ENCODE measurements at places on chromosomes 16 and 17.
A peak's percentile ranks its signal among the peaks of the same experiment; 100 is the strongest.

GRCh38 chr16:17724242-17724898, 253.6 kb upstream of the XYLT1 start:
- no peak for DNase-seq

DNA sequence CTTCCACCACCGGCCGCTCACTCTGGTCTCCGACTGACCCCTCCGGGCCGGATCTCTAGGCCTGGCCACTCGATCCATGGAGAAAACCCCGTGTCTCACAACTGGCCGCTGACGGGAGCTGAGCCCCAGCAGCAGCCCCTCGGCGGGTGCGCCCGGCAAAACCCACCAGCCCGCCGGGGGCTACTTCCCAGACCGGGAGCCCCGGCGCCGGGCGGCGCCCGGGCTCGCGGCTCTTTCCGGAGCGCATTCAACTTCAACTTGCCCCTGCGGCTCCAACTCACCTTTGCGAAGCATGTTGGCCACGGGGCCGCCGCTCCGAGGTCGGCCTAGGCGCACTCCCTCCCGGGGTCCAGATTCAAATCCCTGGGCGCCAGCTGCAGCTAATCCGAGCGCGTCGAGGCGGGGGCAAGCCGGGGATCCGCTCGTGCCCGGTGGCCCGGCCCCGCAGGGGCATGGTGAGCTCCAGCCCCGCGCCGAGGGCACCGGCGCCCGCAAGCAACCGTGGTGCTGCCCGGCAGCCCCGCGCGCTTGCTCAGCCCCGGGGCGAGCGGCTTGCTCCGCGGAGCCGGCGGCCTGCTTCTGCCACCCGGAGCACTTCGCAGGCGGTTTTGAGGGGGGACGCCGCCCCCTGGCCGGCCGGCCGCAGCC, 438 bp downstream of the RTN4RL1 start:
- peak; percentile 10 for DNase-seq

DNA sequence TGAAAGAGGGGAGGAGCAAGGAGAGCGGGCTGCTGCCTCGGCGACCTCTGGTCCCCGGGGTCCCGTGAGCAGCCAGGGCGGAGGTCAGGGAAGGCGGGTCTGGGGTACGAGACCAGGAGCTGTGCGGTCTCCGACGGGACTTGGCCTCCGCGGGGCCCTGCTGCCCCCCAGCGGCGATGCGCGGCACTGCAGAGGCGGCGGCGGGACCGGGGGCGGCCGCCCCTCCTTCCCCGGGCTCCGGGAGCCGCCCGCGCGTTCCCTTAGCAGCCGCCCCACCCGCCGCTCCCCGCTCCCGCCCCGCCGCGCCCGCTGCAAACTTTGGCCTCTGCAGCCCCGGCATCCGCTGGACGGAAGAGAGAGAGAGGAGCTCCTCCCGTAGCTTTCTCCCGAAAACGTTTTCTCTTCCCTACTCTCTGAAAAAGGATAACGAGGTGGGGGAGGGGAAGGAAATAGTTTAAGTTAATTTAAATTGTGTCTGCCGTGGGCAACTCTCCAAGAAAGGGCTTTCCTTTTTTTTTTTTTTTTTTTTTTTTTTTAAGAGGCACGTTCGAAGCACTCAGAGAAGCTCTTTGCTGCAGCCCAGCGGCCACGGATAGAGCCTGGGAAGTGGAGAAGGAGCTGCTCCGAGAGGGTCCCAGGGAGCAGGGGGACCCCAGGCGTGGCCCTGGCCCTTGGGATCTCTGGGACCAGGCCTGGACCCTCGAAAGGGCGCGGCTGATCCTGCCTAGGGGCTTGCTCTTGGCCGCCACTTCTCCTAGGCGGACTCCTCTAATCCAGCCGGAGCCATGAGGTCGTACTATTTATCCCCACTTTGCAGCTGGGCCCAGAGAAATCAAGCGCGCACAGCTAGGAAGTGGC, 43.2 kb downstream of the C16orf82 start:
- peak; percentile 84 for DNase-seq

GRCh38 chr17:48006936-48007709, 30.5 kb downstream of the COPZ2 start:
- DNase-seq = no peak

- DNase-seq = no peak
Observed at GRCh38 chr16:79777679-79778078, 177.1 kb upstream of the MAF start.

- DNase-seq = no peak
Observed at GRCh38 chr16:13061691-13062090, 160.3 kb downstream of the SHISA9 start.

GRCh38 chr16:87576171-87576570, 26.1 kb upstream of the JPH3 start:
- DNase-seq = no peak

DNA sequence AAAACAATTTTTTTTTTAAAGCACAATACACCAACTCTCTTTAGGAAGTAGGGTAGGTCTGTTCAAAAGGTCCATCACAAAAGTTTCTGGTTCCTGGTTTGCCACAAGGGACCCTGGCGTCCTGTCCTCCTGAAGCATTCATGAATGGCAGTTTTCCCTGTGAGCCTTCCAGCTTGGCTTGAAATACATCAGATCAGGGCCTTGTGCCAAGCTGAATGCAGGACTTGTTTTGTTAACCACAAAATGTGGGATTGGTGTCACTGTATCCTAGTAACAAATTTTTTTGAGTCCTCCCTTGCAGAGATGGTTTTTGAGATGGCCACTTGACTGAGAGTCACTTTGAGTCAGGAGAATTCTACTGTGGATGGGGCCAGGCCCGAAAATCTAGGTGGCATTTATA, 3.9 kb downstream of the GNAO1 start:
- no peak for DNase-seq

- DNase-seq = no peak
Observed at GRCh38 chr17:72984145-72984925, 108.2 kb downstream of the SLC39A11 start.

DNA sequence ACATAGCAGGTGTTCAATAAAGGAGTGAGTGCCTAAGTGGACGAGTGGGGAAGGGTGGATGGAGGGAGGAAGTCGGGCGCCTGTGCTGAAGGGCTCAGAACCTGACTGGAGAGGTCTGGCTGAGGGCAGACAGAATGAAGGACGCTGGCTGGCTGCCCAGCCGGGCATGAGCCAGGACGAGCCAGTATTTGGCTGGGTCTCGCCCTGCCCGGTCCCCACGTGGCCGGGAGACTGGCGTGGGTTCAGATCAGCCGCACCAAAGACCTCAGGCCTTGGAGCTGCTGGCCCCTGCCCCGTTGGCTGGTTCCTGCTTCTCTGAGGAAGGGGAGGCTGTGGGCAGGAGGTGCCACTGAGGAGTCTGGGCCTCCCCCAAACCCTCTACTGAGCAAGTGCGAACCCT, 79.8 kb downstream of the ENGASE start:
- DNase-seq = no peak

DNA sequence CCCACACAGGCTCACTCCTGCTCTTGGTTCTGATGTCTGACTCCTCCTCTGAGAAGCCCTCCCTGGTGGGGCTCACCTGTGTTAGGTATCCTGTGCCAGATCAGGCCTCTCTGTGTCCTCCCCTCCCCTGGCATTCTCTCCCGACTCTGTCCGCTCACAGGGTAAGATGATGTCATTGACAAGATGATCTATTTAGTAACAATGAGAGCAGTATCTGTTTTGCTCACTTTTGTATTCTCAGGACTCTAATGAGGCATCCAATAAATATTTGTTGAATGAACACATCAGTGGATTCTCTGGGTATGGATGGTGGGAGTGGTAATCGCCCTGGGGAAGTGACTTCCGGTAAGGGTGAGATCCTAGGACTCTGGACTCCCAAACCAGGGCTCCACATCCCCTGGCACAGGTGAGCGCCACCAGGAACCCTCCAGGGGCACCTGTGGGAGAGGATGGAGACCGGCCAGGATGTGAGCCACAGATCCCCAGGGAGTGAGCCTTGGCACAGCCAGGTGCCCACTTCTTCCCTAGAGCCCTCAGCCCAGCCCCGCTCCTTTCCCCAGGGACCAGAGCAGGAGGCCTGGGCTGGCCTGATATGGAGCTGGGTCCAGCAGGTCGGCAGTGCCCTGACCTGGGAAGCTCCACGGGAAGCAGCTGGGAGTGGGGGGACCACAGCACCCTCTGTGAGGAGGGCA, 5.4 kb upstream of the HAP1 start:
- no peak for DNase-seq

DNA sequence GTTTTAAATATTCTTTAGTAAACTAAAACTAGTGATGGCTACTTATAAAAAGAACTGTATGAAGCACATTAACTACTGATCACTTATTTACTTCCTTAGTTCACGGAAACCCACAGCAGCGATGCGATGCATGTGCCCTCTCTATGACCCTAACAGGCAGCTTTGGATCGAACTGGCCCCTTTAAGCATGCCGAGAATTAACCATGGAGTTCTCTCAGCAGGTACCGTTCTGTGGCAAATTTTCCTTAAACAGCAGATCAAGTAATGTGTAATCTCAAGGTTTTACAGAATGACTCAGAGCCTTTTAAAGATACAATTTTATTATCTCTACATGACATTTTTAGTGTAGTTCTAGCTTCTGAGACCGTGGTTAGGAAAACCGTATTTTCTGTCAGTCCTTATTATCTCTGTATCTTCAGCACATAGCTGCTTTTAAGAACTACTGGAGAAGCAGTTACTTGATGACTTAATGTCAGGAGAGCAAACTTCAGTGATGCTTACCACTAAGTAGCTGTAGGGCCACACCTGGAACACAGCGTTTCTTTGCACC, 43.0 kb downstream of the GAN start:
- DNase-seq = no peak

- no peak for DNase-seq
Observed at GRCh38 chr17:70314096-70314495, 144.8 kb downstream of the KCNJ2 start.

- DNase-seq = no peak
Observed at GRCh38 chr16:58940609-58941008, 206.5 kb upstream of the GOT2 start.

GRCh38 chr16:3580251-3580651, 3.0 kb upstream of the NLRC3 start:
- no peak for DNase-seq

DNA sequence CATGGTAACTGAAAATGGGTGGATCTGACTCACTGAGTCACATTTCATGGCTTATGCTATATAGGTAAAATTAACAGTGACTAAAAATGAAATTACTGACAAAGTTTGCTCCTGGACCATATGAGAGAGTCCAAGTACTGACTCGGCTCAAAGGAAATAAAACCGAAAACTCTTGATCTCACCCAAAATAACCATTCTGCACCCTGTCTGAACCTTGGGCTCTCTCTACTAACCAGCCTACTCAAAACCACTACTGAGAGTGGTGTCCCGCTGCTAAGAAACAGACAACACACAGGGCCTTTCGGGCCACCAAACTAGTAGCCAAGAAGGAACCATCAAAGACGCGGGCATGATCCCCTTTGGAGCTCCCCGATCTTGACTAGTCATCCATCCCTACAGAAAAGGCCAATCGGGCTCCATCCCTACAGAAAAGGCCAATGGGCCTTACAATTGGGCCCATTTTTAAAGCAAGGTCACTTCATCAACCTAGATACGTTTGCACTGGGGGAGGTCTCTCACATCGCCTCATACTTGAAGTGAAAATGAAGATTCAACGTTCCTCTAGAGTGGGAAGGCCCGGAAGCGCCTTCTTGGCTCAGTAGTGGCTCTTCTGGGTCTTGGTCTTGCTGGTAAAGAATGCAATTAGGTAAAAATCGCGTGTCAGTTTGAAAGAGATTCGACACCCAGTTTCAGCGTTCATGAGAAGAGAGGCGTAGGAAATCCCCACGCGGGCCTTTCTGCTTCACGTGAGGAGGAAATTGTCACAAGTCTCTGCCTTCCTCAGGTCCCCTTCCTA, 720 bp upstream of the ZPBP2 start:
- DNase-seq = peak; percentile 69

- no peak for DNase-seq
Observed at GRCh38 chr17:42563543-42563942, 1.6 kb downstream of the COASY start.

DNA sequence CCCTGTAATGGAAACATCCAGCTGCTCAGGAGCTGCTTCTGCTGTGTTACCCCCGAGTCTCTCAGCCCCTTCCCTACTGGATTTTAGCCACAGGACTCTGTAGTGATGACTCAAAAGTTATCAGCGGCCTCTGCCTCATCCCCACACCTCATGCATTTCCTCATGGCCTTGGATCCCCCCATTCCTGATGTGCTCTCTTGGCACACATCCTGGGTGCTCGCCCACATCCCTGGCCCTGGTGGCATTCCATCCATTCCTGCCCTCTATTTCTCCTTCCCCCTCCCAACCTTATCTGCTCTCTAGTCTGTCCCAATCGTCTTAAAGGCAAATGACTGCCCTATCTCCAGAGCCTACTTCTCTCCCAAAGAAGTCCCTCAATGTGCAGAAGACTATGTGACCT, 24.6 kb downstream of the MARF1 start:
- DNase-seq = no peak

DNA sequence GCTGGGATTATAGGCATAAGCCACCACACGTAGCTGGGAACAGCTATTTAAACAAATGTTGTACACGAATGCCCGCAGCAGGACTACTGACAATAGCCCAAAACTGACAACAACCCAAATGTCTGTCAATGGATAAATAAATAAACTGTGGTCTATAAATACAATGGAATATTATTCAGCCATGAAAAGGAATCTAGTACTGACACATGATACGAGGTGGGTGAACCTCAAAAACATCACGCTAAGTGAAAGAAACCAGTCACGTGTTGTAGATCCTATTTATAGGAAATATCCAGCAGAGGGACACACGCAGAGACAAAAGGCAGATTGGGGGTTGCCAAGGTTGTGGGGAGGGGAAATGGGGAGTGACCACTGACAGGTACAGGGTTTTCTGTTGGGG, 390.0 kb upstream of the TNRC6C start:
- DNase-seq = no peak

- no peak for DNase-seq
Observed at GRCh38 chr16:19997734-19998133, 76.0 kb downstream of the GPR139 start.

DNA sequence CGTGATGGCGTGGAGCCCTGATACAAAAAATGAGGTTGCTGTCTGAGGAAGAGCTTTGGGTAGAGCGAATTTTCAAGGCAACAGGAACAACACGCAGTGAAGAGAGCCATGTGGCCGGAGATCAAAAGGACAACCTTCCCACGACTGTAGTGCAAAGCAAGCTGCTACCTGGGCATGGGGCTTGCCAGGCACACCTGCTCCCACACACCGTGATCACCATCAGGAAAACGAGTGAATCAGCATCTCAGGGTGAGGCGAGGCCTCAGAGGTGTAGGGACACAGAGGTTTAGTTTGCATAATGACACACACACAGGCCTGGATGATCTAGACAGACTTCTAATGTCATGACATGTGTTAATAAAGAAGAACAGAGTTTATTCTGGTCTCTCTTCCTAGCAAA, 65.7 kb downstream of the PARN start:
- DNase-seq = no peak

GRCh38 chr16:54326266-54326662, 39.7 kb upstream of the IRX3 start:
- DNase-seq = no peak

- peak; percentile 40 for DNase-seq
Observed at GRCh38 chr16:81493755-81494433, 49.3 kb downstream of the CMIP start.

All from stimulated activated CD4-positive, alpha-beta T cell treated with anti-CD3 and anti-CD28 coated beads, Interleukin-4, amount 100 ng/mL, for 1 hour (primary cell).